NCI-H1092 (cell line): ENCODE measurements at places on chromosomes 6 and 20.

GRCh38 chr6:49576618-49577017 is 26.1 kb downstream of the C6orf141 start:
- DNase-seq = no peak

- no peak for DNase-seq
Measured at GRCh38 chr6:137206577-137206976, 12.6 kb downstream of the IFNGR1 start.

DNA sequence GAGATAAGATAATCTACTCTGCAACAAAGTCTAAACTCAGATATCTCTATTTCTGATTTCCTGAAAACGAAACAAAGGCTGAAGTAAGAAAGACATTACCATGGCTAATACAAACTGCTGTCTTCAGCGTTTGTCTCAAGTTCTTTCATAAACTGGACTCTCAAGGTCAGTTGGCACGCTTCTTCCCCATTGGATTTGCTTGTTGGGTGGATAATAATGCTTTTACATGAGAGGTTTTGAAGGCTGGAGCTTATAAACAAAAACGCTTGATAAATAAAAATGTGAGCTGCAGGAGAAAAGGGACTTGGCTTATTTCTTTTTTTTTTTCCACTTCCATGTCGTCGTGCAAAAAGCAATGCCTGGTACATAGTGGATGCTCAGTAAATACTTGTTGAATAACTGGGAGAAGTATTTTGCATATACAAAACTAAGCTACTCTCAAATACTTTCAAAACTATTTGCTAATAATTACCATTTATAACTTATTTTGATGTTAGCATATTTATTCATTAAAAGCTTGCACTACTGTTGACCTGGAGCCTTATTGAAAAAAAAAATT is 65.7 kb upstream of the EEF1A1 start:
- DNase-seq = no peak

- DNase-seq = no peak
Measured at GRCh38 chr6:4115741-4116140, 19.6 kb downstream of the ECI2 start.

GRCh38 chr6:11275598-11275997 is 43.1 kb upstream of the NEDD9 start:
- no peak for DNase-seq

DNA sequence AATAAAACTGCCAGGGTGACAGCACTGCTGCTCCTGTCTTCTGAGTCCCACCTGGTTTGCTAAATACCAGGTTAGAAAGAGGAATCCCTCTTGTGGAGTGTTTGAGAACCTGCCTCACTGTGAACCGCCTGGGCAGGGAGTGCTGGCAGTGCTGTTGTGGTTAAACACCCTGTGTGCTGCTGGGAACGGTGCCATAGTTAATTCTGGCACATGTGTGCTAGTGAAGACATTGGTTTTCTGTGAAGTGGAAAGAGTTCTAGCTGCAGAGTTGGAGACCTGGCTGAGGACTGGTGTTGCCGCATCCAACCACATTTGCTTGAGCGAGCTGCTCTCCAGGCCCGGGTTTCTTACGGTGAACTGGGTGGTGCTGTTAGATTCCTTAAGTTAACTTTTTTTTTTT is 72.7 kb downstream of the IGF2R start:
- DNase-seq = peak; percentile 40

DNA sequence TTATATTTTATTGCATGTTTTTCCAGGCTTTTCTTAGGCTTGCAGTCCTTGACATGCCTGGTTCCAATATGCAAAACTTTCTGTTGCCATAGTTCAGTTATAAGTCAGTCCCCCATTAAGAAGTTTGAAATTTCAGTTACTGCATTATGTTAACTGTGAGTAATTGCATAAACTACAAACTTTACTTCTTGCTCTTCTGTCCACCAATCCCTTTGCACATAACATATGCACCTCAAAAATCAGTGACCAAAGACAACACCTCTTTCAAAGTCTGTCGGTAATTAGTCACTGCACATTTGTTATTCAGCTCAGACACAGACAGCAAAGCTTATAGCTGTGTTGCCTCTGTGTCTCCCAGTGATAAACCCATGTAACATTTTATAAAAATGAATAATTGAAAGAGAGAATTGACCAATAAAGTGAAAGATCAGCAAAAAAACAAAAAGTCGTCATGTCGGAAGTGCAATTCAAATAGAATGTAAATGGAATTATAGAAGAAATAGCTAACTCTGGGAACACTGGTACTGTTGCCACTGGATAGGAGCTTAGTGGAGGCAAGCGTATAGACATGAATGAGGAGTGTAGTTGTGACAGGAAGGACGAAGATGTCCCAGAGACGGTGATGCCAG is 50.3 kb upstream of the BTBD3 start:
- no peak for DNase-seq

- DNase-seq = no peak
Measured at GRCh38 chr20:19730706-19731105, 27.4 kb upstream of the RIN2 start.

GRCh38 chr20:58718729-58719128 is 26.1 kb downstream of the NPEPL1 start:
- DNase-seq = no peak

GRCh38 chr20:62832212-62832922 is 15.5 kb downstream of the COL9A3 start:
- peak; percentile 46 for DNase-seq

- peak; percentile 25 for DNase-seq
Measured at GRCh38 chr6:168390749-168391420, 50.1 kb upstream of the SMOC2 start.

GRCh38 chr6:44670146-44670545 is 282.6 kb downstream of the CDC5L start:
- DNase-seq = no peak

DNA sequence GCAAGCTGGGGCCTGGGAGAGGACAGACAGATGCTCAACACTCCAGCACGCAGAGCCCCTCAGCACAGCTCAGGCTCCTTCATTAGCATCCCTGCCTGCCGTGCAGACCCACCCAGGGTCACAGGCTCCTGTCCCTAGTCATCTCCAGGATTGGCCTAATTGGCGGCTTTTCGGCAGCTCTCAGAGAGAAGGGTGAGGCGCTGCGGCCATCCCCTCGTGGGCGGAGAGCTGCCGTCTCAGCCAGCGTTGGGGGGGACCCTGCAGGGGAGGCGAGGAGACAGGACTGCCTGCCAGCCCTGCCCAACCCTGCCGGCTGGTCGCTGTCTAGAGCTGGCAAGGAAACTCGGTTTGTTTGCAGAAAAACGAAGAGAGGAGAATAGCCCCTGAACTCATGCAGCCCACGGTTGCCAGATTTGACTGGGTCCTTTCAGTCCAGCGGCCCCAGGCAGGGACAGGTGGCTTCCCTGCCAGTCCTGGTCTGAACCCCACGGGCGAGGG is 26.8 kb downstream of the BHLHE23 start:
- DNase-seq = peak; percentile 66

GRCh38 chr6:16420337-16420714 is 181.9 kb downstream of the GMPR start:
- DNase-seq = no peak

DNA sequence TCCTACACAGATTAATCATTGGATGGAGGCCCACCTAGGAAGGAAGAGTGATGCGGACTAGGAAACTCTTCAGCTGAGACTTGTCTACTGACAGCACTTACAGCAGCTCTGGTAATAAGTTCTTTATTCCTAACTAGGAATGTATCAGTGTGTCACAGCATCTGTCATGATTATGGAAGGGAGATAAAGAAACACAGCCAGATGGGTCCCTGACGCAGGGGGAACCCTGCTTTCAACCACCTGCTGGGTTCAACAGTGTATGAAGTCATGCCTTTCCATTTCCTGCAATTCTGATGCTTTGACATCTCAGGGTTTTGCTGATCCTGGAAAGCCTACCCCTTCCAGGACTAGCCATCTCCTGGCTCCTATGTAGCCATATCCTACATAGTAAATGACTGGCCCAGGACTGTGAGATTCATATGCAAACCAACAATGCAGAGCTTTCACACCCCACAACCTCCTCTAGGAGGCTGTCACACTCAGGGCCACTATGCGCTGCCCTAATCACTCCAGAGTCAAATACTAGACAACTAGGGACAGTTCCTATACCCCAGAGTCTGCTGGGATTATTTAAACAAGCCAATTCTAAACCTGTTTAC is 29.0 kb upstream of the MANEA start:
- no peak for DNase-seq

DNA sequence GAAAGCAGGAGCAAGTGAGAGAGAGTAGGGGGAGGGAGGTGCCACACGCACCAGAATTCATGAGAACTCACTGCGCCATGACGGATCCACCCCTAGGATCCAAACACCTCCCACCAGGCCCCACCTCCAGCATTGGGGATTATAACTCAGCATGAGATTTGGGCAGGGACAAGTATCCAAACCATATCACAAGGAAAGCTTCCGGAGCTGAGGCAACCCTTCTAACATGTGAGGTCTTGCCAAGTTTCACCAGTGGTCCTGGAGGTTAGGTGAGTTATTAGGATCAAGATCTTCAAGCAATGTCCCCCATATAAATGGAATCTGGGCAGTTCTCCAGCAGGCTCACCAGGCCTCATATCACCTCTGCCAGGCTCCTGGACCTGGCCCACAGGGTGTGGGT is 308.4 kb downstream of the NRN1 start:
- DNase-seq = no peak

- no peak for DNase-seq
Measured at GRCh38 chr6:89298680-89299465, 16.2 kb downstream of the GABRR2 start.

GRCh38 chr6:153781306-153781705 is 257.7 kb upstream of the OPRM1 start:
- no peak for DNase-seq

DNA sequence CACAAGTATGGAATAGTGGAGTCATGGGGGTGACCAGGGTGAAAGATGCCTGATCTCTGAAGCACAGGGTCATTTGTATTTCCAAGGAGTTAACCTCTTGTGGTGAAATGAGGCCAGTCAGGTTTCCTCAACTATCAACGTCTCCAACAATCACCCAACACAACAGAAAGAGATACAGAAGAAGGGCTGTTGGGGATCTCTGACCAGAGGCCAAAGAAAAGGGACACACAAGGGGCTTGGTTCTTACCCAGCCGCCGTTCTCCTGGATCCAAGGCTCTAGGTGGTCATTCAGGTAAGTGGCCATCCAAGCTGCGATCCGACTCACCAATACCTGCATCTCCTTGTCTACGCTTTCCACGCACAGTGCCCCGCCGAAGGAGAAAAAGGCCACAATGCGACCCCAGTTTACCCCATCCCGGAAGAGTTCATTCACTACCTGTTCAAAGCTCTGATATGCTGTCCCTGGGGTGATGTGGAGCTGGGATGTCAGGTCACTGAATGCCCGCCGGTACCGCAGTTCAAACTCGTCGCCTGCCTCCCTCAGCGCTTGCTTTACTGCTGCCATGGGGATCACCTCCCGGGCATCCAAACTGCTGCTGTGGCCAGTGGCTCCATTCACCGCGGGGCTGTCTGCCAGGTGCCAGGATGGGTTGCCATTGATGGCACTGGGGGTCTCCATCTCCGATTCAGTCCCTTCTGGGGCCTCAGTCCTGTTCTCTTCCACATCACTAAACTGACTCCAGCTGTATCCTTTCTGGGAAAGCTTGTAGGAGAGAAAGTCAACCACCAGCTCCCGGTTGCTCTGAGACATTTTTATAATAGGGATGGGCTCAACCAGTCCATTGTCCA is 1.0 kb downstream of the BCL2L1 start:
- DNase-seq = peak; percentile 28

DNA sequence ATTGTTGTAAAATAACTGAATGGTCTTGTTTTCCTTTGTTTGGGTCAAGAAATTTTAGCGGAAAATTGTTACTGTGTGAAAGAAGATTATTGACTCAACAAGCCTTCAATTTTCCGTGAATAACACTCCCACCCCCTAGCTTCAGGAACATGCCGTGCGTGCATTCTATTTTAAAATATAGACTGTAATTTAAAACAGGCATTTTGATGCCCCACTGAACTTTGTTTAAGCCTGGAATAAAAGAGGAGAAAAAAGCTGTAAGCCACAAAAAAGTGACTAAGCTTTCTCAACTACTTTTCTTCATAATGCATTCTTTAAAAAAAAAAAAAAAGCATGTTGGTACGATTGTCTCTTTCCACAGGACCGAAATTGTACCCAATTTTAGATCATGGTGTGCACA is 166.0 kb downstream of the ARID1B start:
- DNase-seq = no peak

DNA sequence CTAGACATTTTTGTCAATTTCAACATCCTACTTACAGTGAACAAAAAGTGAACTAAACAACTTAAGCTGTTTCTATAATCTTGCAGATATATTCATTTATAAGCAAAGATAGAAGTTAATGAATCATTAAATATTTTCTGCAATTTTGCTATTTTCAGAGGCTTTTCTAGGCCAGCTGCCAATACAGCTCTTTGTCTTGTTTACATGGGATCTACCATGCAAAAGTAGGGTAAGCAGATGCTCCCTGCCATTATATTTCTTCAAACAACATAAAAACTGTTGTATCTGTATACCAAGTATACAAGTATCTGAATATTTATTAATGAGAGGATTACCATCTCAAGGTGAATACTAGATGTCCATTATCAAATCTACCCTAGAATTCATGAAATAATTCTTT is 15.4 kb downstream of the PNISR start:
- DNase-seq = no peak

GRCh38 chr20:9942736-9943135 is 92.1 kb upstream of the ANKEF1 start:
- DNase-seq = no peak

DNA sequence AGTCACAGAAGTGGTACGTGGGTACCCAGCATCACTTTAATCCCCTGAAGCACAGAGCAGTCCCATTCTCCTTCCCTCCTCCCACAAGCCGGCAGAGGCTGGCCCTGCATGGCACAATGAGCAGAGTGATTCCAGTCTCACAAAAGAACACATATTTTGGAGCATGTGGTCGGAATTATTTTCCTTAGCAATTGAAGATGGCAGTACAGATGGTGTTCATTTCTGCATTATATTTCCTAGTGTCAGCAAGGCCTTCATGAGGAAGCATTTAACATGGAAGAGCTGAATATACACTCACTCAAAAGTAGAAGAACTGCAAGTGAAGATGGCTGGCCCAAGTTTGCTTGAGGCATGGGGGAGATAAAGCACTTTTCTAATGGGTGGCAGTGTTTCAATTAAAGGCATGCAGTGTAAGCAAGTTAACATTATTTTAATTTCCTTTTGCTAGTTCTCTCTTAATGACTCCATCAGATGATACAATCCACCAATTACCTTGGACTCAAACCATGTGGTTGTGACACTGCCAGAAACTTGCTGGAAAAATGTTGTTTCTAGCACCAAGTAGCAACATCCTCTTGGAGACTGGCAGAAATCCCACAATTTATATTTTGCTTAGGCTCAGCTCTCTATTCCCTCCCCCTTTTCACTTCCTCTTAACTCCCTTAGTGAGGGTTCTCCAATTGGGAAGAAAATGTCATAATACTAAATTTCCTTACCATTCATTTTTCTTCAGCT is 74.4 kb downstream of the ARHGAP18 start:
- no peak for DNase-seq

GRCh38 chr6:169101981-169102380 is 151.7 kb downstream of the THBS2 start:
- no peak for DNase-seq

DNA sequence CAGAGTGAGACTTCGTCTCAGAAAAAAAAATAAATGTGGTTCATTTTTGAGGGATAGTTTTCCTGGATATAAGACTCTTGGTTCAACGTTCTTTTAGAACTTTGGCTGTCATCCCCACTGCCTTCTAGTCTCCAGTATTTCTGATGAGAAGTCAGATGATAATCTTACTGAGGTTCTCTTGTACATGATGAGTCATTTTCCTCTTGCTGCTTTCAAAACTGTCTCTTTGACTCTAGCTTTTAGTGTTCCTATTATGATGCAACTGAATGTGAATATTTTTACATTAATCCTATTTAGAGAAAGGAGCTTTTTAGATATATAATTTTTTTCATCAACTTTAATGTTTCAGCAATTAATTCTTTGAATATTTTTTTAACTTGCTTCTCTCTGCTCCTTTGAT is 46.0 kb upstream of the OR14J1 start:
- DNase-seq = no peak
